T-helper 2 cell (primary cell): ENCODE measurements at places on chromosomes 7 and 10.

DNA sequence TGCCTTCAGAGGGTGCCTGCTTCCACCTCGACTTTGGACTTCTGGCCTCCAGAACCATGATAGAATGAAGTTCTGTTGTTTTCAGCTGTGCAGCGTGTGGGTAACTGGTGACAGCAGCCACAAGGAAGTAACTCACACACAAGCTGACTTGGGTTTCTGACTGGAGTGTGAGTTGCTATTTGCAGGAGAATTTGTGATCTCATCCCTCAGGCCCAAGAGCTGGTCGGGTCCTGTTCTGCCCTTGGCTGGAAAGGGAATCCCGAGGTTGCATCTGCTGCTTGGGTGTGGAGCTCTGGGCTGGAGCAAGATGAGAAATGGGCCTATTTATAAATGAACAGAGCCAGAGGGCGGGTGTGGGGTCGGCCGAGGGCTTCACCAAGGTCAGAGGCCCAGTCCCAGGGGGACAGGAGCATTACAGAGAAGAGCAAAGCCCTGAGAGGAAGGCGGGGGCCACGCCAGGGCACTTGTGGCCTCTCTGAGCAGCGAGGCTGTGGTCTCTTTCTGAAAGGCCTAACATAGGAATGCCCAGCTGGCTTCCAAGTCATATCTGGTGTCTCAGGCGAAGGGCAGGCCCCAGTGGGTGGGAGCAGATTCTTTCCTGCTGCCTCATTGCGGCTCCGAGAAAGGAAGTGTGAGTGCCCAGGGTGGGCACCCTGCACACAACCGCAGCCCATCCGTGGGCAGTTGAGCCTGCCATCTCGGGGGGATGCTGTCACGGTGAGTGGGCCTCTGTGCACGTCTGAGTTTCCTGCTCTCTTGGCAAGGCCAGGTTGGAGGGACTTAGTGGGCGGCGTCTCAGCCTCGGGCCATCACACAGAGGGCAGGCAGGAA is 26.5 kb upstream of the C10orf71 start:
- DNase-seq: no peak

- DNase-seq: no peak
These were observed at the start of gene KNDC1 for GRCh38 chr10:133159950-133160825. KNDC1 (plus strand) TSS chr10:133160219; CDS start chr10:133160468, 249 bp downstream.

DNA sequence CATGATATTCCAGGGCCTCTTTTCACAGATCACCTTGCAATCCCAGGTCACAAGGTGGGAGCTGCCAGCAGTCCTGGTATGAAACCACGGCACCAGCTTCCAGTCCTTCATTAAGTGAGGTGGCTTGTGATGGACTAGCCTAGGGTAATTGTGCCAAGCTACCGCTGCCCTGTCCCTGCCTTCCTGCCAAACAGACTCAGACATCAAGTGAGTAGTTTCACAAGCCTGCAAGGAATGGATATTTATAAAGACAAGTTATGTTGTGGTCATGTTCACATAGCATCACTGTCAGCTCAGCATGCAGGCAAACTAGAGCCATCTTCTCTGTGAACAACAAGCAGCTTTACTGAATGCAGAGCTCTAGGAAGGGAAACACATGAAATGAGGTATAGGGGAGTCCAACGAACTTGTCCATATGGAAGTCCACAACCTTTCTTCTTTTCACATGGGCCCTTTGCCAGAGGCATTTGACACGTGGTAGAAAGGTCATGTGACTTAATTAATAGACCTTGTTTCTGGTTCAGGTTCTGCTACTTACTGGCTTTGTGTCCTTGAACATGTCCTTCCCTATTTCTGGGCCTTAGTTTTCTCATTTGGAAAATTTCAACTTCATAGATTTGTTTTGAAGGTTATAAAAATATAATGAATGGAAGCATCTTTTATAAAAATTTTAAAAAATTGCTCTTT is 1061.2 kb downstream of the KCNMA1 start:
- DNase-seq: no peak

- no peak for DNase-seq
These were observed 292.0 kb downstream of the WDR37 start for GRCh38 chr10:1347962-1348772.

DNA sequence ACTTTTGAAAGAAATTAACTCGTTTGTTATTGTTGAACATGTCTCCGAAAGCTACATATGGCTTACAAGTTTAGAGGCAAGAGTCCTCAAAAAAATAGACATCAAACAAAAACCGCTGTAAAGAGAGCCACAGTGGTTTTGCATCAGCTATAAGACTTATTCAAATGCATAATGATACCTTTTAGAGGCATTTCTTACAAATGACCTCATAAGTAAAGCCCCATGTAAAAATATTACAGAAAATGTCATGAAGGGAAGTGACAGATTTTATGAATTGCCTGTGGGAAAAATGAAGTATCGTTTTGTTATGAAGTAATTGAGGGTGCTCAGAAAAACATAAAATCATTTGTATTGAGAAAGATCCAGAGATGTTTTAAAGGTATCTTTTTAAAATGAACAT is 598.0 kb downstream of the NXPH1 start:
- no peak for DNase-seq
